ENCODE measurements at places on chromosomes 2 and 18.

DNA sequence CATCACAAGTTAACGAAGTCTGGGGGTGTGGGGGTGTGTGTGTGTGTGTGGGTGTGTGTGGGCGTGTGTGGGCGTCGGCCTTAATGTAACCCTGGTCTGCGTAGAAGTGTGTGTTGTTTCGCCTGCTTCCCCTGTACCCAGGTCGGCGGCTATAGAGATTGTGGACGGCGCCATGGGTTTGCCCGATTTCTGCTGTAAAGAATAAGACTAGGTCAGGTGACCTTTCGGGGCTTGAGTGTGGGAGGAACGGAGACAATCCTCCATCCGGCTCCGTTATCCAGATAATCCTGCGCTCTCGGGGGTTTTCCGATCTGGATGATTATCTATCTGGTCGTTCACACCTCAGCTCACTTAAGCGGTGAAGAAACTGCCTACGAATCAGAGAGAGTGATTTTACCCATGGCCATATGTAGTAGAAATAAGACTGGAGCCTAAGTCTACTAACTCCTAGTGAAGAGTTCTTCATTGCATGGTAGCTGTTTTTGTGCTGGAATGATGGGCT is 543 bp downstream of the HADHB start:
- DNase-seq, result peak; percentile 24

DNA sequence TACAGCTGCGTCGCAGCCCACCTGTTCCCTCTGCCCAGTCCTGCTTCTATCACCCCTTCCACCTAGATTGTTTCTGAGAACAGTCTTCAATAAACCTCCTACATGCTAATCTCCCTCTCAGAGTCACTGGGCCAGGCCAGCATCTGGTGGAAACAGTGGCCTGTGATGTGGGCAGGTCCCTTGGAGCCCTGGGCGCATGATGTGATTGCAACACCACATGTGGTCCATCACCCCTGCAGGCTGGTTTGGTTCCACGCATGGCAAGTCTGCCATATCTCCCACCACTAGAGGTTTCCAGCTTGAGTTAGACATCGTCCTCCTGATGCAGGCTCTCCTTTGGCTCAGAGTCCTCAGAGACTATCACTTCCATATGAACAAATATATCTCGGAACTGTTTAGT is 83.5 kb downstream of the PRKCE start:
- DNase-seq, result no peak

DNA sequence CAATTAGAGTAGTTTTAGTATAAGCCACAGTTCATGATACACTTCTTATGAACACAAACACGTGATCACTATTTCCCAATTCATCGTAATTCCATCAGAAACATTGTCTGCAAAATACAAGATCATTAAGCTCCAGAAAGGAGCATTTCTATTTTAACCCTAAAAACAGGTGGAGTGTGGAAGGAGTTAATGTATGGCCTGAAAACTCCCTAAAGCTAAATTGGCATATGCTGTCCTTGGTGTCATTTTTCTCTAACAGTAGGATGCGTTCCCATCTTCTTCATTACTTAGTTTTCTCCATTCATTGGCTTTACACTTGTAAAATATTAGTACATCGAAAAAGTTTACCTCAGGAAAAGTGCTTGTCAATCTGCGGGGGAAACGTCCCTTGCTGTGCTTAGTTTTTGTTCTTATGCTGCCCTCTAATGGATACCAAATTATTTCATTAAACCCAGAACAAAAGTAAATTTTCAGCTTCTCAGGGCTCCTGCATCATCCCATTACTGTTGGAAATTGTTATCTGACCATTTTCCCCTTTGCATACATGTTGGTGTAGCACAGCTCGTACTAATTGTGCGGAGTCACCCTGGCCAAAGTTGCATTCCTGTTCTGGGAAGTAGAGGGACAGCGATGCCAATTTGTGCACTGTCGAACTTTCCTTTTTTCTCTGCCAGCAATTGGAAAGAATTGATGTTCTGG is 153.4 kb downstream of the GPD2 start:
- DNase-seq, result peak; percentile 11

DNA sequence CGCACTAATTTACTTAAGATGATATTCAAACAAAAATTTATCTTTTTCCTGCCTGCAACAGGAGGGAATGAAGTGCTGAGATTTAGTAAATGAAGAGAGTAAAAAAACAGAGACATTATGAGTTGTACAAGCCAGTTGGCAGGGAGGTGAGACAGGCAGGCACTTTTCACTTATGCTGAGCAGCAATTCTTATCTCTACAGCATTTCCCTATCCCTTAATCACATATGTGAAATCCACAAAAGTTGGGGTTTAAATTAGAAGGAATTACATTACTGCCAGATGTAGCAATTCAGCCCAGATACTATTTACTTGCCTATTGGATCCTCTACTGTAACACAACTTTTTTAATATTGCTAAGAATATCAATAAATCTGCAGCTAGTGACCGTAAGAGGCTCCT is 314.2 kb upstream of the LRP1B start:
- no peak for DNase-seq

DNA sequence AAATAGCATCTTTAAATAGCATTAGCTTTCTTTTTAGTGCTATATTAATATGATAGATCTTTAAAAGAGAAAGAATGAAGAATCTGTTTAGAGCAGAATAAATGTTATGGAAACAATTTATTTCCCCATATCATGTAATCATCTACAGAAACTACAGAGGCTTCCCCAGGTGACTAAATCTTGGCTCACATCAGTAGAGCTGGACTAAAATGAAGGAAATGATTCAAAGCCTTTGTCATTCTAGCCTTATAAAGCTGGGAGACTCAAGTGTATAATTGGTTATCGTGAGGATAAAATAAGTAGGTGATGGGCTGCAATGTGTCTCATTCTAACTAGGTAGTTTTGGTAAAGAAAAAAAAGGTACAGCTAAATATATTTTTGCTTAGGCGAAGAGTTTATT is 83.2 kb upstream of the UNC80 start:
- no peak for DNase-seq

DNA sequence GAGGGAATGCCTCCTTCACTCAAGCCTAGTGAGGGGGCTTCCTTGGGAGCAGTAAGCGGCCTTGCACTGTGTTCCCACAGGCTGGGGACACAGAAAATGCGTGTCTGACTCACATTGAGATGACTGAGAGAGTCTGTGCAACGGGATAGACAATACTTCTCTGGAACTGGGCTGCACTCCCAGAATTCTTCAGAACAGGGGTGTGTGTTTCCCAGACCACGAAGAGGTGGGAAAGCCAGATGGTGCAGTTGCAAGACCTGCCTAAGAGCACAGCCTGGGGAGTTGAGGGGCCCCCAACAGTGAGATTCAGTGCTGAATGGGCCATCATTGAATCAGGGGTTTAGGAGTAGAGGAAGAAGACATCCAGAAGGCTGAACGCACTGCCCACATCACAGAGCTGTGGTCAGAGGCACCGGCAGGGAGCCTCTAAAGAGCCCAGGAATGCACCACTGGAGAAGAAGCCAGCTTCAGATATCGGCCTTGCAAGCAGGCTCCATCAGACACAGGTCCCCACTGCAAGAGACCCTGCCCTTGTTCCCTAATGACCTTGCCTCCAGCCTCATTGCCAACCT is 36.6 kb upstream of the MRPL19 start:
- no peak for DNase-seq

DNA sequence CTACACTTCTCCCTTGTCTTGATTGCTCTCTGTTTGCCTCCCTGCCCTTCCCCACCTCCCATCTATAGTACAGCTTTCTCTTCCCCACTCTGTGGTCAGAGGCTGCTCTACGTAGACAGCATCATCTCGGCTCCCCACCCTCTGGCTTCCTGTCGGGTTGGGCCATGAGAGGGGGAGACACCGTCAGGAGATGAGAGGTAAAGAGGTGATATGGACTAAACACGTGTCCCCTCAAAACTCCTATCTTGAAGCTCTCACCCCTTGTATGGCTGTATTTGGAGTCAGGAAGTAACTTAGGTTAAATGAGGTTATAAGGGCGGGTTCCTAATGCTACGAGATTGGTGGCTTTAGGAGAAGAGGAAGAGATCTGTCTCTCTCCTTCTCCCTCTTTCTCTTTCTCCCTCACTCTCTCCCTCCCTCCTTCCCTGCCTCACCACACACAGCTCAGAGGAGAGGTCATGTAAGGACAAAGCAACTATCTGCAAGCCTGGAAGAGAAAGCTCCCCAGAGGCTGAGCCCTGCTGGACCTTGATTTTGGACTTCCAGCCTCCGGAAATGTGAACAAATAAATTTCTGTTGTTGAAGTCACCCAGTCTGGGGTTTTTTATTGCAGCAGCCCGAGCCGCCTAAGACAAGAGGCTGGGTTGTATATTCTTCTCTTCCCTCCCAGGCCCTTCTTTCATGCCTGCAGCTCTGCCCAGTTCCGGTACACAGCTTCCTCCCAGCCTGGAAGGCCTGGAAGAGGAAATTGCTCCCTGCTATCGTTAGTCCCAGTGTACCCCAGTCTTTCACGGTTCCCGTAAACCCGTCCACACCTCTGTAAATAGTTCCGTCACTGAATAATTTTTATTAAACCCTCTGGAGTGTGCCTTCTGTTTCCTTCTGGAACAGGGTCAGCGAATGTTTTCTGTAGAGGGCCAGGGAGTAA is 138.0 kb downstream of the AKAIN1 start:
- DNase-seq, result no peak

- DNase-seq, result no peak
Measured at GRCh38 chr18:37584217-37584616, 18.6 kb upstream of the CELF4 start.

GRCh38 chr2:197134206-197134605 is 176.4 kb downstream of the ANKRD44 start:
- DNase-seq, result no peak

GRCh38 chr2:193349642-193350041 is 1154.9 kb upstream of the TMEFF2 start:
- DNase-seq, result no peak

GRCh38 chr18:50013363-50014138 is 181.4 kb downstream of the MYO5B start:
- no peak for DNase-seq

- no peak for DNase-seq
Measured at GRCh38 chr2:128354161-128354560, 35.5 kb upstream of the HS6ST1 start.

GRCh38 chr2:105977212-105977611 is 216.9 kb downstream of the UXS1 start:
- DNase-seq, result no peak

DNA sequence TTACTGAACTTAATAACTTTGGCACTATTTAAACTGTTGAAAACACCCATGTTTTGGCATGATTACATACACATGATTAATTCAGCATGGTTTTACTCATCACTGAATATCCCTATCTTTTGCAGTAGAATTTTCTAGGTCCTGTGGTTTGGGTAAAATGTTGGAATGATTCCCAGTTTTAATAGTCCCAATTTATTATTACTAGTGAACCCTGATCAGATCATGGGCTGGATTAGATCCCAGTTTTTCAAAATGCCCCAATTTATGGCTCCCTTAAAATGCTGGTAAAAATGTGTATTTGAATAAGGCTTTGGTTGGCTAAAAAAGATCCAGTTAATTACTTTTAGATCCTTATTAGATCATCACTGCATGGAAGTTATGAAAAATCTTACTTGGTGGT is 273.6 kb upstream of the NRP2 start:
- DNase-seq, result no peak

DNA sequence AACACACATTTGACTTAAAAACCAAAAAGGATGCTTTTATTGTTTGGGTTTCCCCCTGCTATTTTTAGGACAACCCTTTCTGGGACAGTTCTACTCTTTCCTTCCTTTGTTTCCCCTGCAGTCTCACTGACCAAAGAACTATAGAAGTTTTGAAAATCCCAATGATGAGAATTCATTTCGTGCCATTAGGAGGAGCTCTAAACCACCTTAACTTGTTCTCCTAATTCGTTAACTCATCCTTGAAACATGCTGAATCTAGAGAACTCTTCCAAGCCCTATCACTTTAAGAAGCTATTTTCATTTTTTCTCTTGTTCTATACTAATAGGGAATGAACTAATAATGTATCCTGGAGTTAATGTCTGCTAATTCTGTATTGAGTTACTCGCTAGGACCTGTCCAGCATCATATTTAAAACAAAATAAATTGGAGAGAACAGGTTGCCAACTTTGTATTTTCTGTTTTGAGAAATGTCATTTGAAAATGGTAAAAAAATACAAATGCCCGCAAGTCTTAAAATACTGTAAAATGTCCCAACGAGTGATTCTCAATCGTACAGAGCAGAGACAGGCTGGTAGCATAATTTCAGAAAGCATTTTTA is 62.9 kb downstream of the AFTPH start:
- no peak for DNase-seq

DNA sequence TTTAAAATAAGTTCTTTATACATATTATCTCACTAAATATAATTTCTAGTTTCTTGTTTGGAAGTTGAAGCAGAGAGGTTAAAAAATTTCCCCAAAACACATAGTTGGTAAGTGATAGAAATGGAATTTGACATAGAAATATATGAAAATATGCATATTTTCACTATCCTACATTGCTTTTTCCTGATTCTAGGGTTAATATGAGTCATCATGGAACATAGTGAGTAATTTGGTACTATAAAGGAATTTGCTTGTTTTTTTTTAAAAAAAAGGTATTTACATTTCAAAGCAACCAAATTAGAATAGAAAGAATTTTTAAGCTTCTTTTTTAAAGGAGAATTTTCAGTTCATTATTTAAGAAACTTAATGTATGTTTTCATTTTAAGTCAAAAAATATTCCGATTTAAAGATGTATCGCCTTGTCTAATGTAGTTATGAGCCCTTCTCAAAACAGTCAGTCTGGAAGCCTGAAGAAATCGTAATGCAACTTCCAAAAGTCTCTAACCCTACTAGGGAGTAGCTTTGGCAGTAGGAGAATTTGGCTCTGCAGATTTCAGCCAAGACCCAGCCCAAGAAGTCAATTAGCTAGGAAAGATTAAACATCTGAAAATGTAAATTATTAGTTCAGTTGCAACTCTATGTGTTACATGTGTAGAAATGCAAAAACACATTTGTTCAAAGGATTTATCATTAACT is 147.3 kb downstream of the RDH14 start:
- DNase-seq, result no peak

- DNase-seq, result no peak
Measured at GRCh38 chr18:36107477-36107876, 21.7 kb downstream of the SLC39A6 start.

DNA sequence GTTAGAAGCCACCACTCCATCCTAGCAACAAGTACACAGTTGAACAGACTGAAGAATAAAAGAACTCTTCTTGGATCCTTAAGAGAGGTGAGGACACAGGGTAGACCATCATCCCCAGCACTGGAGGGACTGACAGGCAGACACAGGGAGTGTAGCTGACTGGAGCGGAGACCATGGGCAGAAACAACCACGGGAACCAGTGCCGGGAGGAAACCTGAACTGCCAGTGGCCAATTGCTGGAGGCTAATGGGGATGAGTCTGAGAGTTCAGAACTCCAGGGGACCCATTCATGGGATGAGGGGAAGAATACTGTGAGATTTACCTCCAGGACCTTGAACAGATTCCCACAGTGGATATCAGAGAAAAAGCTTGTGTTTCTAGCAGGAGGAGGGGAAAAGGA is 76.8 kb downstream of the HS6ST1 start:
- DNase-seq, result no peak

GRCh38 chr2:138712212-138712979 is 67.8 kb downstream of the NXPH2 start:
- no peak for DNase-seq

- DNase-seq, result no peak
Measured at GRCh38 chr2:151713291-151713903, 20.9 kb downstream of the NEB start.

GRCh38 chr2:240624950-240625621 is at the start of gene GPR35:
Gene GPR35, plus strand, starts transcription at chr2:240625480. Its CDS starts 4,473 bp downstream, at chr2:240629953.
- DNase-seq, result no peak

- no peak for DNase-seq
Measured at GRCh38 chr2:144552821-144553220, 32.9 kb upstream of the ZEB2 start.

Measured in prostate gland (tissue), 2 donors.